ENCODE measurements at places on chromosomes 5 and 9. TPM values are rescaled to one million over a fixed set of nuclear protein-coding genes. Genes with fewer than 3 reads are reported as not detected.

- DNase-seq: no peak
These were observed 41.2 kb upstream of the SVEP1 start for GRCh38 chr9:110620726-110621125.

GRCh38 chr9:127654619-127655018 lies 42.5 kb downstream of the STXBP1 start:
- no peak for DNase-seq

- DNase-seq: no peak
These were observed 312 bp downstream of the SET start for GRCh38 chr9:128689293-128689774.

DNA sequence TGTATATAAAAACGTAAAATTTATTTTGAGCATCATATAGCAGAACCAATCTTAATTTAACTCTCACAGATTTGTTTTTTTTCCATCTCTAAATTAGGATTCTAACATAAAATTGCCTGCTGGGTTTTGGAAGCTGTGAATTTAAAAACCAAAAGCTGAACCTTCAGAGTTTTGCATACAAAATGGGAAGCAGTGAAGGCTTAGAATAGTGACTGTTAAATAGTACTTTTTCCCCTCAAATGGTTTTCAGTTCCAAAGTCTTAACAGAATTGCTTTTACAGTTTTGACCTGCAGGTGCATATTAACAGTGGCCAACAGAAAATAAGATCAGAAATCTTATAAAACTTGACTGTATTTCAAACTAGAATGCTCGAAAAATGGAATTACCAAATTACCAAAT lies 55.1 kb upstream of the LVRN start:
- no peak for DNase-seq

GRCh38 chr5:99331061-99331460 lies 402.3 kb upstream of the CHD1 start:
- no peak for DNase-seq

GRCh38 chr5:87551911-87552310 lies 139.2 kb upstream of the CCNH start:
- DNase-seq: no peak

DNA sequence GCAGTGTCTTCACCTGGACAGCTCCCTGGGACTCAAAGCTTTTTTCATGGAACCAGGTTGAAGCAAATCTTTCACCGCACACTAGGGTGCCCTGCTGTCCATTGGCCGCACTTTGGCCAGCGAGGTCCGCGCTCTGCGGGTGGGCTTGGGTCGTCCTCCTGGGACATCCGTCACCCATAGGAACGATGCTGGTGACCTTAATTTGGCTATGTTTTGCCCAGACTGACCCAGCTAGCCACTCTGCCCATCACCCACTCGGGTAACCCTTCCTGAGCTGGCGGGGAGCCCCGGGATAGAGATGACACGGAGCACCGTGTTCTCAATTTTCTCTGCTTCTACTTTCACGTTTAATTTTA lies 25.9 kb downstream of the ZDHHC11B start:
- no peak for DNase-seq

DNA sequence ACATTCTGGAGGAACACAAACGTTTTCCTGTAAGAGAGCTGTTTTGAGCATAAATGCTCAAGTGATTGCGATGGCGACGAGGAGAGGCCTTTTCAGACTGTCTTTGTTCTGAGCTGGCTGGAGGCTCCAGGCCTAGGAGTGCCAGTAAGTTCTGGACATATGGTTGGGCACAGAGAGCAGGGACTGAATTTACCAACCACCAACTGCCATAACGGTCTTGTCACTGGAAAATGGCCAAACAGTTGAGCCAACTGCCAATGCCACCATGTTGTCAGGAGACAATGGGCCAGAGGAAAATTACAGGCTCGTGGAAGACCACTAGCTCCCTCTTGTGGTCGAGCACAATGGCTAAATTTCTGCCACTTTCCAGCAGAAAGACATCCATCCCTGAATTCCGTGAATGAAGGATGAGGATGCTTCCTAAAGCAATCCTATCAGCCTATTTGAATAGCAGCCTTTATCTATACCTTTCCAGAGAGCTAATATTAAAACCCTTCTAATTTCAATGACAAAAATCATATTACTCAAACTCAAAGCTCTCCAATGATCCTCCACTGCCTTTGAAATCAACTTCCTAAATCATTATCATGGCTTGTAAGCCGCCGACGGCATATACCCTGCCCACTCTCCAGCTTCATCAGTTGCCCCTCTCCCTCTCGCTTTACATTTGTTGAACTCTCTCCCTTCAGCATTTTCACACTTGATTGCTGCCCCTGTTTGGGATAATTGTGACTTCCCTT lies 66.9 kb upstream of the GLIS3 start:
- DNase-seq: peak; percentile 50

GRCh38 chr5:109703829-109704228 lies 14.1 kb downstream of the MAN2A1 start:
- DNase-seq: no peak

DNA sequence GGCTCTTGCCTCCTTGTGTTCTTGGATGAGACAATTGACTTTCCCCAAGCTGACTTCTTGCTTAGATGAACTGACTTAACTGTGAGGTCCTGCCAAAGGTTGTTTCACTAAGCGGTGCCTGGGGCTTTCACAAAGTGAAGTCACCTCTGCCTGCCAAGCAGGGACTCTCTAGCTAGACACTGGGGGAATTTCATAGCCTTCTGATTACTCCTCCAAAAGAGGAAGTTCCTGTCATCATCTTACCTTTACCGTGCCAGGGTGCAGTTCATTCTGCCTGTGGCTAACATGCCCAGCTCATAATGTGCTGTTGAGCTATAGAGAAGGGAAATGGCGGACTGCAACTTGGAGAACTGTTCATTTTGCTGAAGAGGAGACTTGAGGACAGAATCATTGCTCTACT lies 472.0 kb upstream of the WWC1 start:
- DNase-seq: no peak

DNA sequence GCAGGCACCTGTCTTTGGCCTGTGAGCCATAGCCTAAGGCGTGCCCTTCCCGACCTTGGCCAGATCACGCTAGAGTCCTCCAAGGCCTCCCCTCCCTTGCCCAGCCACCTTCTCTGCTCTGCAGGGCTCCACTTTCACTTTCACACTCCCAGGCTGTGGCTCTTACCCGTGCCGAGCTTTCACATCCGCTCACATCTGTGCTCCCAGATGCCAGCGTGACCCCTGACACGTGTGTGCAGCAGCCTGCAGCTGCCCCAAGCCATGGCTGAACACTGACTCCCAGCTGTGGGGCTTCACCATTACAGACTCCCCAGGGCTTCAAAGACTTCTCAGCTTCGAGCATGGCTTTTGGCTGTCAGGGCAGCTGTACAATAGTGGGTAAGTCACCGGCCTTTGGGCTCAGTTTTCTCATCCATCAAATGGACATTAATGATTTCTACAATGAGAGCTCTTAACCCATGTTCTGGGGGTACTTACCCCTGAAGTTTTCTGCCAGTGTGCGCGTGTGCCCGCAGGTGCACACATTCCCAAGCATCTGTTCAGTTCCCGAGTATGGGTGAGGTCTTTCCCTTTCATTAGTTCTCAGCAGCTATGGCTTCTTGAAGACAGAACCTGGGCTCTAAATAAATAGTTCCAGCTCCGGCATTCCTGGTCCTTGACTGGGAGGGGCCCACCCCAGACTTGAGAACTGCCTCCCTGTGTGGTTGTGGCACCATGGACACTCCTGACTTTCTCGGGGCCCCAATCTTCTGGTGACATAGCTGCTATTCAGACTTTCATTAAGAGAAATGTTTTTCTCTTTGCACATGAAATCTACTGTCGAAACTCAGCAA lies 118.6 kb downstream of the RGS3 start:
- no peak for DNase-seq

- no peak for DNase-seq
These were observed 470.6 kb downstream of the CCDC171 start for GRCh38 chr9:16023446-16023845.

- DNase-seq: no peak
These were observed 127.6 kb upstream of the PTCH1 start for GRCh38 chr9:95644377-95644776.

GRCh38 chr5:137101544-137101943 lies 397.6 kb downstream of the SPOCK1 start:
- no peak for DNase-seq

- no peak for DNase-seq
These were observed 6.3 kb downstream of the RMI1 start for GRCh38 chr9:83986765-83987401.

DNA sequence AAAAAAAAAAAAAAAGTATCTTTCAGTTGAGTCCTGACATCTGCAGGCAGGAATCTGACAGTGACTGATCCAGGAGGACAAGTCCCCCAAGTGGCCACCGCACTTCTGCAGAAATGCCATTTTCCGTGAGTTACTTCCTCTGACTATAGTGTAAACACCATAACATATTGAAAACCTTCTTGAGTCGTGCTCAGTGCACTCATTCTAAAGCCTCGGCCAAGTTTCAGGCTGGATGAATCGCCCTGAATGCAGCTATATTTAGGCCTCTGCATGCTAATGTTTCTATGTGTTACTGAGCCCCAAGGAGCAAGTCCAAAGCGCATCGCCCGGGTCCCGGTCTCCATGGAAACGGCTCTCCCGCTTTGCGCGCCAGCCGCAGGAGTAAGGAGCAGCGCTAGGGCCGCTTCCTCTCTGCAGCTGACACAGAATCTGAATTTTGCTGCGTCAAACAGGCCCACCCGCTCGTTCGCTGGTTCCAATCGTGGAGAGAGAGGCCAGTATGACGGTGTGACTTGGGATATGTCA lies 335.4 kb downstream of the MSX2 start:
- DNase-seq: peak; percentile 84

DNA sequence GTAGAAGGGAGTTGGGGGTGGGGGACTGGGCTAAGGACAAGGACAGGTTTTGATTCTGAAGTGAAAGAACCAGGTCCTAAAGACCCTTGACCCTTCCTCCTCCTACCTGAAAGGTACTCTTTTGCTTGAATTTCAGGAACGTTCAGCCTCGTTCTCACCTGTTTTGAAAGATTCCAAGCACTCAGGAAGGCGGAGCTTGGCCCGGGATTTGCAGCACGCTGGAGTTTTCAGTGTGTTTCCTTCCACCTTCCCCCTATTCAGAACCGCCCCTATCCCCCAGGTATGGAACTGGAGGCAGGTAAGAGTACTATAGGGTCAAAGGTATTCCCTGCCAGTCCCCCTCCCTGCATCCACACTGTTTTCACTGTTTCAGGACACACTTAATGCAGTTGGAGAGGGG lies 7.1 kb downstream of the EGR1 start:
- DNase-seq: no peak

DNA sequence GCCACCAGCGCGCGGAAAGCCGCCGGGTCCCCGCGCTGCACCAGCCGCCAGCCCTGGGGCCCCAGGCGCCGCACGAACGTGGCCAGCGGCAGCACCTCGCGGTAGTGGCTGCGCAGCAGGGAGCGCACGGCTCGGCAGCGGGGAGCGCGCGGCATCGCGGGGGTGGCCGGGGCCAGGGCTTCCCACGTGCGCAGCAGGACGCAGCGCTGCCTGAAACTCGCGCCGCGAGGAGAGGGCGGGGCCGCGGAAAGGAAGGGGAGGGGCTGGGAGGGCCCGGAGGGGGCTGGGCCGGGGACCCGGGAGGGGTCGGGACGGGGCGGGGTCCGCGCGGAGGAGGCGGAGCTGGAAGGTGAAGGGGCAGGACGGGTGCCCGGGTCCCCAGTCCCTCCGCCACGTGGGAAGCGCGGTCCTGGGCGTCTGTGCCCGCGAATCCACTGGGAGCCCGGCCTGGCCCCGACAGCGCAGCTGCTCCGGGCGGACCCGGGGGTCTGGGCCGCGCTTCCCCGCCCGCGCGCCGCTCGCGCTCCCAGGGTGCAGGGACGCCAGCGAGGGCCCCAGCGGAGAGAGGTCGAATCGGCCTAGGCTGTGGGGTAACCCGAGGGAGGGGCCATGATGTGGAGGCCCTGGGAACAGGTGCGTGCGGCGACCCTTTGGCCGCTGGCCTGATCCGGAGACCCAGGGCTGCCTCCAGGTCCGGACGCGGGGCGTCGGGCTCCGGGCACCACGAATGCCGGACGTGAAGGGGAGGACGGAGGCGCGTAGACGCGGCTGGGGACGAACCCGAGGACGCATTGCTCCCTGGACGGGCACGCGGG lies at the start of gene TERT:
TERT (minus strand) TSS at position 234 of the 815 bp plus-strand sequence; CDS start at position 155, 79 bp downstream.
- DNase-seq: no peak

DNA sequence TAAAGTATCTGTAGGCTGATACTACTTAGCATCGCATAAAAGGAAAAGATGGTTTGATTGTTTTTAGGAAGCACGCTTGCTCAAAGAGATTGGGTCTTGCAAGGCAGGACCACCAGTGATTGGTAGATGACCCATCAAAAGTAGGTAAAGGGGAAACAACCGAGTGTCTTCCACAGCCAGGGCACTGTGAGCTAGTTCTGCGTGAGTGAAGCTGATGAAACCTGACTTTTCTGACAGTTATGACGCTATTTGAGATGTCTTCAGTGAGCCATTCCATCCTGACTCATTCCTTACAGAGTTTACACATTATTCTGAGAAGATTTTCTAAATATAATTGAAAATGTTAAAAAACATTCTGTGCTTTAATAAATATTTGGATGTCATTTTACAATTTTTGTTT lies 49.7 kb downstream of the BASP1 start:
- DNase-seq: no peak

DNA sequence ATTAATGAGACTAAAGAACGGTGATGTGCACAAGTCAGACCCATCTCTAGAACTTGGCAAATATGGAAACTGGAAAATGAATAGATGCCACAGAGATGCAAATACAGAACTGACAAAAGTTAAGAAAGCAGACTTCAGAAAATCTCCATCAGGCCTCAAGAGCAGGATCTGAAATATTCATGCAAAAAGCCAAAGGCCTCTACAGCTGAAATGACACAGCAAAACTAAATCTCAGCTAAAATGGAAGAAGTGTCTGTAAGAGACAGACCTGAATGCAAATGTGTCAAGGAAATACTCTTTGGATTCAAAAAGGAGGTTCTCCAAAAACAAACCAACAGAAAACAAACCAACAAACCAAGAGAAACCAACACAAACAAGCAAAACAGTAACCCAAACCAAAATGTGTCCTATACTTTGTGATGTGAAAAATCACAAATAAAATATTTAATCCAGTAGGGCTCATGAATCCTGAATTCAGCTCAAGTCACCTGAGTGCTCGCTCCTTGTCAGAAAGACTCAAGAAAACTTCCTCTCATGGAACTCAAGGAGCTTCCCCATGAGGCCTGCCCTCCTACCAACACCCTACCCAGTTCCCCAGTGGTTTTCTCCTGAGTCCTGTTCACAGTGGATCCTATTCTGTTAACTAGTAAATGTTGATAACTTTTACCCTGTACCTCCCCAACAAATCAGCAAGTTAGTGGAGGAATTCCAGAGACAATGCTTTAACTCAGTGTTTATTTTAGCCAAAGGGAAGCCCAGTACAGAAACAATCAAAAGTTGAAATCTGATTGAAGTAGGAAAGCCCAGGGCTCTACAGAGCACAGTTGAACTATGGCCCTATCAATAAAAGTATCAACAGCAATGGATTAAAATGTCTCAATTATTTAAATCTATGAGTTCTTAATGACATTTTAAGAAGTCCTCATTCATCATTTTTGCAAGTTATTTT lies 14.6 kb downstream of the MRPS27 start:
- DNase-seq: no peak

C5orf52 gene
- not detected for total RNA-seq

PCDHA9 gene
- total RNA-seq: 1.2 TPM

SPATA6L gene
- 5.9 TPM for total RNA-seq

C9 gene
- total RNA-seq: 0.10 TPM

SPATA31A1 gene
- not detected for total RNA-seq

PPP1R26 gene
- 16.1 TPM for total RNA-seq

TAF11L10 gene
- total RNA-seq: not detected

SOX30 gene
- not detected for total RNA-seq

CNTFR gene
- total RNA-seq: 16.1 TPM

TSSK1B gene
- total RNA-seq: 0.10 TPM

PHYHD1 gene
- 7.8 TPM for total RNA-seq

CWC27 gene
- 20.7 TPM for total RNA-seq

PTGDS gene
- total RNA-seq: 6,990 TPM

Measured in spinal cord (tissue), 10 donors.